ENCODE measurements at places on chromosomes 7 and 10. TPM values are rescaled to one million over a fixed set of nuclear protein-coding genes. Genes with fewer than 3 reads are reported as not detected.
A peak's percentile ranks its signal among the peaks of the same experiment; 100 is the strongest.

DNA sequence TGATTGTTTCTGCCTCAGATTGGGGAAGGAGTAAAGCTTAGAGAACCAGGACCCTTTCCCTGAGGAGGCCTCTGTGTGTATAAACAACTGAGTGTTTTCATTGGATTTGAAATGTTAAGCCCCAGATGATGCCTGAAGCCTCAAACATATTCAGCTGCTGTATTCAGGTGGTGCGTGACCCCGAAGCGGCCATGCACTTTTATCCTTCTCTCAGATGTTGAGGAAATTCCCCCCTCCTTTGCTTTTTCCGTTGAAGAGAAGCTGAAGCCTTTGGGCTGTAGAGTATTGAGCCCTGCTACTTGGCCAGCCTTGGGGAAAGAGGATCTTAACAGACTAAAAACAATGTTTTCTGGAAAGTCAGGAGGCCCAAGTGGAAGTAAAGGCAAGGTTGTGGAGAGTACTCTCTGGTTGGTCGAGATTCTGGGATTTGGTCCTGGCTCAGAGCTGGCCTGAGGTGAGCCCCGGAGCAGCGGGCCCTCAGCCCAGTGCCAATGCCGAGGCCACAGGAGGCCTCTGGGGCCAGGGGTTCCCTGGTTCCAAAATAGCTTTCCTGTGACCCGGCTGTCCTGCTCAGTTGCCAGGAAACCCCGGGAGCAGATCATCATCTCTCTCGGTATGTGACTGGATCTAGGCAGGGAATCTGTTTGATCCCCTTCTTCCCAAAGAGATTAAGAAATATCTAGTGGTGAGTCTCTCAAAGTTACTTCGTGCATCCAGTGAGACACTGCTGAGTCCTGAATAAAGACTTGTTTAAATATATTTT, 22.5 kb downstream of the FKBP6 start:
- DNase-seq = no peak
- H3K4me3 ChIP-seq = no peak overlapping the region
- H3K27ac ChIP-seq = no peak overlapping the region

CFAP43 gene
- total RNA-seq = not detected

DNA sequence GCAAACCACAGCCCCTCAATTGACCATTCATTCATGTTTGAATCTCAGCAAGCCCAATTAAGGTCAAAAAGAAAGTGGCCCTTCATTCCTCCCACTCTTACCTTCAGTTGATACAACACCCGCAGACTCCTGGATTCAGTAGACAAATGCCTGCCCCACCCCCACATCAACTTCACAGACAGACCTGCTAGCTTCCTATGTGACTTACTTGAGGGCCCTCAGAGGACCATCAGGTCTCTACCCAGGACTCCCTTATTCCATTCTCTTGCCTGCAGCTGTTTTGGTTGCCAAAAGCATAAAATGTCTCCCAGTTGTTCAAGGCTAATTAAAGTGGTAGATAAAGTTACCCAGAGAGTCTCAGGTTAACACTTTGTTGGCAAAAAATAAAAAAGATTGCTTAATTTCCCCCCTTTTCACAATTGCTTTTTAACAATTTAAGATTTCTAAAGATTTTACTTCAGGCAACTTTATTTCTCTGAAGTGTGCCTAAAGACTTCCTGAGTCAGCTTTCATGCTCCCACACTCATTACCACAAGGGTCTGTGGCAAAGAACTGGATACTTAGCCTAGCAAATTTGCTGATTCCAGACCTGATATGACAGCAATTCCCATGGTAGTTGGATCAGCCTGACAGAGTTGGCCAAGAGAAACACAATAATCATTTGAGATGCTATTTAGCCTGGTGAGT, 3.3 kb upstream of the MTERF1 start:
- no peaks in the 10 kb centered on the region for H3K27me3 ChIP-seq
- H3K4me3 ChIP-seq = no peak overlapping the region
- H3K4me1 ChIP-seq = no peaks in the 10 kb centered on the region
- no peak overlapping the region for H3K27ac ChIP-seq
- no peak for DNase-seq

FAM13C gene
- total RNA-seq = 3.3 TPM

C7orf57 gene
- not detected for total RNA-seq

GRCh38 chr7:25643286-25643685, 415.0 kb upstream of the NPVF start:
- no peaks in the 10 kb centered on the region for H3K27me3 ChIP-seq
- no peaks in the 10 kb centered on the region for H3K36me3 ChIP-seq

KCTD7 gene
- 6.1 TPM for total RNA-seq

DNA sequence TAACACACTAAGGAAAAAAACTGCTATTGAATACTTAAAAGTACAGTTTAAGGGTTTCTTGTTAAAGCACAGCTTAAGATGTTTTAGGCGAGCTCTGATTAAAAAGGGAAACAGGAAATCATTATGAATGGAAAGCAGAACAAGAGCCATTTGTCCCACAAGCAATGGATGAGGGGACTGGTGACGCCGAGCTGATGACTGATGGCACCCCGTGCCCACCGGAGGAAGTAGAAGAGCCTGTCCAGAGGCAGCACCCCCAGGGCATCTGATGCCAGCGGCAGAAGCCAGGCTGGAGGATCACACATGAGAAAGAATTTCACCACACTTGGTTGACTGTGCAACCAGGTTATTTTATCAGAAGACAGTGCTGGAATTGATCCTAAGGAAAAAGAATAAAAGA, 15.0 kb upstream of the INSIG1 start:
- no peak overlapping the region for H3K4me3 ChIP-seq
- peaks cover 18% of the 10 kb centered on the region for H3K27me3 ChIP-seq
- H3K27ac ChIP-seq = no peak overlapping the region
- no peaks in the 10 kb centered on the region for H3K4me1 ChIP-seq

SFR1 gene
- 1.6 TPM for total RNA-seq

HOXA11 gene
- not detected for total RNA-seq

DNA sequence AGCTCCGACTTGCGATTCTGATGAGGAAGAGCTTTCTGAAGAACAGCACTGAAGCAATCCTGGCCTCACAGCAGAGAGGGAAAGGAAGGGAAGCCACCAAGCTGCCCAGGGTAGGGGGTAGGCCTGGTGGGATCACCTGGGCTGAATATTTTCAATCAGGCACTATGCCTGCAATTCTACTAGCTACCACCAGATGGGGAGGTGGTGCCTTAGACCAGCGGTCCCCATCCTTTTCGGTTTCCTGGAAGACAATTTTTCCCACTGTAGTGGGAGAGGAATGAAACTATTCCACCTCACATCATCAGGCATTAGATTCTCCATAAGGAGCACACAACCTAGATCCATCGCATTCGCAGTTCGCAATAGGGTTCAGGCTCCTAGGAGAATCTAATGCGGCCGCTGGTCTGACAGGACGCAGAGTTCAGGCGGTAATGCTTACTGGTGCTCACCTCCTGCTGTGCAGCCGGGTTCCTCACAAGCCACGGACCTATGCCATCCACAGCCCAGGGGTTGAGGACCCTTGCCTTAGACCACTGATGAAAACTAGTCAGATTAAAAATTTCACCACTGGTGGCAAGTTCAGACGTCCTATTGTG, 2.7 kb downstream of the LRRC20 start:
- no peaks in the 10 kb centered on the region for H3K27me3 ChIP-seq
- H3K27ac ChIP-seq = no peak overlapping the region
- no peaks in the 10 kb centered on the region for H3K36me3 ChIP-seq

DNA sequence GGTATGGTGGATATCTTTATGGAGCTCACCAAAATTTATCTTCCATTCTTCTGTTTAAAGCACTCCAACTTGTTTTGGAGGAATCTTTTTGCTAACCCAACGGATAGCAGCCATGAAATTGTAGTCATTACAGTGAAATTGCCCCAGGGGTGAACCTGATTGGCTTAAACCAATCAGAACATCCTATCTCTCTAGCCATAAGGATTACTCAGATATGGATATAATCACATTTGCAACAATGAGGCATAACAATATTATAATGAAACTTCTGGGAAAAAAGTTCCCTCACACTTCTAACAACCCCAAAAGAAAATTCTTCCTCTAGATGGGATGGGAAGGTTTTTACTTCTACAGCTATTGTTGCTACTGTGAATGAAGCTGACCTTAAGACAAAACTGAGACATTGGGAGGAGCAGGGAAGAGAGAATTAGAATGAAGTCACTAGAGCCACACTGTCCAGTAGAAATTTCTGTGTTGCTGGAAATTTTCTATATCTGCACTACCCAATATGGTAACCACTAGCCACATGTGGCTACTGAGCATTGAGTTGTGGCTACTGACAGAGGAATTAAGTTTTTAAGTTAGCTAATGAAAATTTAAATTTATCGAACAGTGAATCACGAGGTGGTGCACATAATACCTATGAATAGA, 50.4 kb upstream of the ARHGAP21 start:
- H3K27ac ChIP-seq = no peak overlapping the region
- no peaks in the 10 kb centered on the region for H3K36me3 ChIP-seq
- DNase-seq = no peak
- no peak overlapping the region for H3K4me3 ChIP-seq
- H3K27me3 ChIP-seq = no peaks in the 10 kb centered on the region

- H3K36me3 ChIP-seq = no peaks in the 10 kb centered on the region
- no peak overlapping the region for H3K4me3 ChIP-seq
- no peak for DNase-seq
- H3K27ac ChIP-seq = no peak overlapping the region
- H3K27me3 ChIP-seq = no peaks in the 10 kb centered on the region
These were observed 737.1 kb downstream of the INHBA start for GRCh38 chr7:40965774-40966173.

- no peak overlapping the region for H3K4me3 ChIP-seq
- H3K27me3 ChIP-seq = no peaks in the 10 kb centered on the region
- DNase-seq = peak; percentile 10
- H3K36me3 ChIP-seq = no peaks in the 10 kb centered on the region
- H3K27ac ChIP-seq = no peak overlapping the region
- H3K4me1 ChIP-seq = no peaks in the 10 kb centered on the region
These were observed 27.6 kb downstream of the CLDN12 start for GRCh38 chr7:90430614-90431460.

ERVW-1 gene
- total RNA-seq = not detected

GTF2IRD1 gene
- total RNA-seq = 5.0 TPM

All from IMR-90 (cell line).